ENCODE measurements at places on chromosomes 7 and 10.

DNA sequence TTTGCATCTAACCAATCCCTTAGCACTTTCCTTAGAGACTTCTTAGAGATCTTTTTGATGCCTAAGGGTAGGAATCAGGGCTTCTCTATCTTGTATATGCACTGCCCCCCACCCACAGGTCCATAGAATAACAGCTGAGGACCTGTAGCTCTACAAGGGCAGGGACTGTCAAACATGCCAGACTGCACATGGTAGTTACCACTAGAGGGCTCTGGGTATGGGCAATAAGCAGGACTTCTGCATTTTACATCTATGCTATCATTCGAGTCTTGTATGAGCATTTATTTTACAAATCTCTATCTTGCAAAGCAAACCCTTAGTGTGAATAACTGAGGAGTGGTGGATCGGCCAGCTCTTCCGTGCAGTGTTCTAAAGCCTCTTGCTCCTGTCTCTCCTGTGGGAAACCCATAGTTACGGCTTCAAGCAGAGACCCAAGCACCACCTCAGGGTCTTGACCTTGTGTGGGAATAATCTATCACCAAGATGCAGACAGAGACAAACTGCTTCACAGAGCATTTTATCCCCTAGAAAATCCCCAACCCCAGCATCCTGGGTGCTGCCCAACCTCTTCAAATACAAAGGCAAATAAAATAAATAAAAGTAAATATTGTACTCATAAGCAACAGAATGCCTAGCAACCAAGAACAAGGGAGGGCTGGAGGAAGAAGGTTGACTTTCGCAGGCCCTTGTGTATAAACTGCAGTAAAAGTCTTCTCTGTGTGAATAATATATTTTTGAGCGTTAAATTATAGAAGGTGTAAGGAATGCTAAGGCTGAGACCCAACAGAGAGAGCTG is 219.3 kb downstream of the WDR11 start:
- DNase-seq = no peak

DNA sequence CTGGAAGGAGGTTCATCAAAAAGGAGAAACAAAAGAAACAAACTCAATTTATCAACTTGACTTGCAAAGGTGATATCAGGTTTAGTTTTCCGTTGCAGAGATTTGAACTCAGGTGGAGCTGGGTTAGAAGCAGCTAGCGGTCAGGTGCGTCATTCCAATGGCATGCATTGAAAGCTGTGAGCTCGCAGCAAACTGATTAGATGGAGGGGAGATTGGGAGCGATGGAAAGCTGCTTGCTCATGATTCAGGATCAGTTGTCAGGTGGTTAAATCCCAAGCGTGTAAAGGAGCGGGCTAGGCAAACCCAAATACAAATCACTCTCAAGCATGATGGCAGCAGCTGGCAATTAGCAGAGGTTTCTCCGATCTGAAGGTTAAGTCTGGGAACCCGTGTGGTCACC is 49.3 kb upstream of the AFAP1L2 start:
- DNase-seq = no peak

- no peak for DNase-seq
Observed at GRCh38 chr7:21670496-21670895, 127.7 kb downstream of the DNAH11 start.

DNA sequence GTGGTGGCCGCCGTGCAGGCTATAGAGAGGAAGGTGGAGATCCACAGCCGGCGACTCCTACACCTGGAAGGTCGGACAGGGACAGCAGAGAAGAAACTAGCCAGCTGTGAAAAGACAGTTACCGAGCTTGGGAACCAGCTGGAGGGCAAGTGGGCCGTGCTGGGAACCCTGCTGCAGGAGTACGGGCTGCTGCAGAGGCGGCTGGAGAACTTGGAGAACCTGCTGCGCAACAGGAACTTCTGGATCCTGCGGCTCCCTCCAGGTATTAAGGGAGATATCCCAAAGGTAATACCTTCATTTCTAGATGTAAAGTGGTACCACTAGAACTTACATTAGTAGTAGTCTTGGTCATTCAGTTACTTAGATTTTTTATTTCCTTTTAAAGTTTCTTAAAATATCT is 6.8 kb downstream of the ZNF398 start:
- DNase-seq = no peak

DNA sequence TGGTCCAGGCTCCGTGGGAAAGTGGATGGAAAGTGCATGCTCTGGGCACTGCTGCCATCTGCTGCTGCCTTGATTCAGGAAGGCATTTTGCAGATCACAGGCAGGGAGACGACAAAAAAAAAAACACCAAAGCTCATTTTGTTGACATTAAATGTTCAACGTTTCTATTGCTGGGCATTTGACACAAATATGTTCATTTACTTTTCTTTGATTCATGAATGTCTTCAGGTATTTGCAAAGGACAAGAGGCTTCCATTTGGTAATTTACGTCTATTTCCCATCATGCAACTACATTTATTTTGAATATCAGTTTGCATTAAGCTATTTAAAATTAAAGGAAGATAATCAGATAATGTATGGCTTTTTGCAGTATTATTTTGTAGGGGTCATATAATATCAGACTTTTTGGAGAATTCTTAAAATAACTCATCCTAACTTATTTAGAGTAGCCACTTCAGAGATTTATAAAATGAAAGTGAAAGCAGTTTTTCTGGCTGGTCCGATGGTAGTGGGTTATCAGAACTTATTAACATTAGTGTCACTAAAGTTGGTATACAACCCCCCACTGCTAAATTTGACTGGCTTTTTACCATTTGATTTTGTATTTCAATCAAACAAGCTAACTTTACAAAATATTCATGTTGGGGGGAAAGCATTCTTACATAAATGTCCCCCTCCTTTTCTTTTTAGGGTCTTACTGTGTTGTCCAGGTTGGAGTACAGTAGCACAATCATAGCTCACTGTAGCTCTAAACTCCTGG is 65.3 kb downstream of the PDIA4 start:
- DNase-seq = no peak

DNA sequence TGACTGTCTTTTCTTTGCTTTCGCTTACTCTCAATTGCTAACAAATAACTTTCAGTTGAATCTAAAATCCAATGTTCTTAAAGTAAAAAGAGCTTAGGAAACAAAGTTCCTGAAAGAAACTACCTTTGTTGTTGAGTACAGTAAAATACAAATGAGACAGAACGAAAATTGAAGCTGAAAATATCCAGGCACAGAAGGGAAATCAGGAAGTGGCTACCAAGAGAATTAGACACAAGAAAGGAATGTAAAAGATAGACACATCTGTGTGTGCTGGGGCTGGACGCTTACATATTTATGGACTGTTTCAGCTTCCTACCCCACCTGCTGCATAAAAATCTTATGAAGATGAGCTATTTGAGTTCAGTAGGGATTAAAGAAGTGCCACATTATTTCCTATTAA is 161.7 kb upstream of the PLXDC2 start:
- DNase-seq = no peak

DNA sequence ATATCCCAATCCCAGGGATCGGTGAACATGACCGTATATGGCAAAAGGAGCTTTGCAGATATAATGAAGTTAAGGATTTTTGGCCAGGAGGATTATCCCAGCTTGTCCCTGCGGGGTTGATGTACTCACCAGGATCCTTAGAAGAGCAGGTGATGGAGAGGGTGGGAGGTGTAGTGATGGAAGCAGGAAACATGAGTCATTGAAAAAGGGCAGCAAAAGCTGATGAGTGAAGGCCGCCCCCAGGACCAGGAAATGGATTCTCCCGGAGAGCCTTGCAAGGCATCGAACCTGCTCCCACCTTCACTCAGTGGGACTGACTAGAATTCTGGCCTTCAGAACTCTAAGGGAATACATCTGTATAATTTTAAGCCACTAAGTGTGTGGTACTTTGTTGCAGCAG is 5.2 kb upstream of the NUPR2 start:
- DNase-seq = no peak

GRCh38 chr10:121168545-121169216 is 317.5 kb downstream of the WDR11 start:
- DNase-seq = no peak

- DNase-seq = no peak
Observed at GRCh38 chr10:31042670-31043069, 11.0 kb upstream of the ZNF438 start.

DNA sequence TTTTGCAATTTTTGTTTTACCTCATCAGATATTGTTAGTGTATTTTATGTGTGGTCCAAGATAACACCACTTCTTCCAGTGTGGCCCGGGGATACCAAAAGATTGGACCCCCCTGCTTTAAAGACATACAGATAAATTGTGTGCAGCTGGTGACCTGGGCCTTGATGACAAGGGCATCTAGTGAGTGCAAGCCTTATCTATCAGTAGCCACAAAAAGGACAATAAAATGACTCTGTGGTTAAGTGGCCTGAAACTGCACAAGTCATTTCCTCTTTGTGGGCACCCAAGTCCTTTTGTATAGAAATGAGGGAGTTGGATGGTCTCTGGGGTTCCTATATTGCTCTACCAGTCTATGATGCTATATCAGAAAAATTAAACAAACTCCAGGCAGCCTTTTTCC is 98.1 kb downstream of the PARD3 start:
- no peak for DNase-seq

DNA sequence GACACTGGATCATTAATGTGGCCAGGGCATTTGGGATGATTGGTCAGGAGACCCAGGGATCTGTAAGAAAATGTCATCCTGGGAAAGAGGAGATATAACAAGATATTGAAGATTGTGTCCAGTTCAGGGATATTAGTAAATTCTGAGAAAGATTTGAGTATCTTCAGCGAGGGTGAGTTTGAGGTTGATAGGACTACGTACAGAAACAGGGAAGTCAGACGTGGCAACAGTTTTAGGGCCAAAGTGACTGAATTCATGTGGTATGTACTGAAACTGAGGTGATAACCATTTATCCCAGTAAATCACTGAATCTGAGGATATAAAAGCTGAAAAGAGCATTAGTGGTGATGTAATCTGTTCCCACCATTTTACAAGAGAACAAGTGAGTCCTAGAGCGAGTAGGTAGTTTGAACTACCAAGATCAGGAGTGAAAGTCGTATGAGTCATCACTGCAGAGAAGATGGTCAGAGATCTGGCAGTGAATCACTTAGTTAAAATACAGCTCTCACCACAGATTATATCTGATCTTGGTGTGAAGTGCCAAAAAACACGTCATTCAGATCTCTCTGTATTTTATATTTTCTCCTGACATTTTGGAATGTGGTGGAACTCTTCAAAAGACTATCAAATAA is 220.5 kb downstream of the CDK14 start:
- no peak for DNase-seq

DNA sequence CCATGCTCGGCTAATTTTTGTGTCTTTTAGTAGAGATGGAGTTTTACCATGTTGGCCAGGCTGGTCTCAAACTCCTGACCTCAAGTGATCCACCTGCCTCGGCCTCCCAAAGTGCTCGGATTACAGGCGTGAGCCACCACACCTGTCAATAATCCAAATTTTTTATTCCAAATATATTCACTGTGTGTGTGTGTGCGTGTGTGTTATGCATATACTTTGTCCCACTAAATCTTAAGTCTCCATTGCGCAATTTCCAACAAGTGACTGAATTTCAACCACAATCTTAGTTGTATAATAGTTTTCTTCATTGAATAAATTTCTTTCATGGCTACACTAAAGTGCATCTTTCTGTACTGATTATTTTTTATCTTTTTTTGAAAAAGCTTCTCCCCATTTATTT is 2.7 kb downstream of the KRIT1 start:
- no peak for DNase-seq

GRCh38 chr10:62043421-62044021 is 142.0 kb downstream of the ARID5B start:
- no peak for DNase-seq

DNA sequence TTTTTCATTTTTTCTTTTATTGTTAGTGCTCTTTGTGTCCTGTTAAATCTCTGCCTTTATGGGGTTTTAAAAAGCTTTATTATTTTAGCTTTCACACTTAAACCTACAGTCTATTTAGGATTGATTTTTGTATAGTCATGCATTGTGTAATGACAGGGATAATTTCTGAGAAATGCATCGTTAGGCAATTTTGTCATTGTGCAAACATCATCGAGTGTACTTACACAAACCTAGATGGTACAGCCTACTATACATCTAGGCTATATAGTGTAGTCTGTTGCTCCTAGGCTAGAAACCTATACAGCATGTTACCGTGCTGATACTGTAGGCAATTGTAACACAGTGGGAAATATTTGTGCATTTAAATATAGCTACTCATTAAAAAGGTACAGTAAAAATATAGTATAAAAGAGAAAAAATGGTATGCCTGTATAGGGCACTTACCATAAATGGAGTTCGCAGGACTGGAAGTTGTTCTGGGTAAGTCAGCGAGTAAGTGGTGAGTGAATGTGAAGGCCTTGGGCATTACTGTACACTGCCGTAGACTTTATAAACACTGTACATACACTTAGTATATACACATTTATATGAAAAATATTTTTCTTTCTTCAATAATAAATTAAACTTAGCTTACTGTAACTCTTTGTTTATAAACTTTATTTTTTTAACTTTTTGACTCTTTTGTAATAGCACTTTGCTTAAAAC is 16.0 kb downstream of the UBE2D1 start:
- DNase-seq = no peak

GRCh38 chr7:135929249-135929648 is 47.9 kb downstream of the MTPN start:
- no peak for DNase-seq

DNA sequence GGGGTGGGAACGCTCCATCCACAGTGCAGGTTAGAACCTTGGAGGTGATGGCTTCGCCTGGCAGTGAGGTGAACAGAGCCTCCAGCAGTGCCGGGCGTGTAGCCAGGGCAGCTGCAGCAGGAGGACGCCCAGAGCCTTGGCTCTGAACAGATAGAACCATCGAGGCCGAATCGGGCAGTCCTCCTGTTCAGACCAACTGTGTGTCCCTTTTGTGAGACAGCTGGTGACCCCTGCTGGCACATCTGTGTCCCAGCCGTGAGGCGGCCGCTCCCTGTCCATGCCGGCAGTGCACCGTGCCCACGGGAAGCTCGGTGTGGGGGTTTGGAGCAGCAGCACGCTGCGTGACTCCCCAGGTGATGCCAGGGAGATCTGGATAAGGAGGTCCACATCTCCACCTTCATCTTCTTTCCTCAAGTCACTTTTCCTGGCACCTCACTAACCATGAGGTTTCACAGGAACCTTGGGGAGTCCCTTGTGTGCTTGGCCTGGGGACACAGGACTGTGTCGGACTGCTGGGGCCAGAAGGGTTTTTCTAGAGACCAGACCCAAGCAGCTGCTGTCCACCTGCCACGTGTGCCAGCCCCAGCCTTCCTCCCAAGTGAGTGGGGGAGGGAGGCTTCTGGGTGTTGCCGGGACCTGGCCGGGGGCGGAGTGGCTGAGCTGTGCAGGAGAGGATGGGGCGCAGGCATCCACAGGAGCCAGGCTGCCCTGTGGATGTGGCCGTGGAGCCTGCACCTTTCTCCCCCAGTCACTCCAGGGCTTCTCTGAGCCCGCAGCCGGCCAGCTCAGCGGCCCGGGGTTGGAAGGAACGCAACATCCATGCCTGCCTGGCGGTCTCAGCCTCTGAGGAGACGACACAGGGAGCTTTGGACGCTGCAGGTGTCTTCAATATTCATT is 69.4 kb downstream of the DNAJB6 start:
- no peak for DNase-seq

GRCh38 chr7:1539181-1539881 is 8.8 kb downstream of the MAFK start:
- DNase-seq = no peak

- DNase-seq = no peak
Observed at GRCh38 chr10:80596391-80597257, 58.9 kb downstream of the SH2D4B start.

- DNase-seq = no peak
Observed at GRCh38 chr10:121418126-121418777, 180.0 kb downstream of the FGFR2 start.

- DNase-seq = no peak
Observed at GRCh38 chr7:131898418-131898817, 342.0 kb upstream of the PODXL start.

- no peak for DNase-seq
Observed at GRCh38 chr10:90905925-90906324, 15.0 kb downstream of the ANKRD1 start.

Data from central memory CD8-positive, alpha-beta T cell (primary cell).